RPMI8226 (cell line): ENCODE measurements at places on chromosomes 4 and X.

- DNase-seq, result no peak
These were observed 37.6 kb downstream of the WFS1 start for GRCh38 chr4:6307230-6307629.

- DNase-seq, result no peak
These were observed 29.2 kb downstream of the SMIM14 start for GRCh38 chr4:39609454-39609931.

DNA sequence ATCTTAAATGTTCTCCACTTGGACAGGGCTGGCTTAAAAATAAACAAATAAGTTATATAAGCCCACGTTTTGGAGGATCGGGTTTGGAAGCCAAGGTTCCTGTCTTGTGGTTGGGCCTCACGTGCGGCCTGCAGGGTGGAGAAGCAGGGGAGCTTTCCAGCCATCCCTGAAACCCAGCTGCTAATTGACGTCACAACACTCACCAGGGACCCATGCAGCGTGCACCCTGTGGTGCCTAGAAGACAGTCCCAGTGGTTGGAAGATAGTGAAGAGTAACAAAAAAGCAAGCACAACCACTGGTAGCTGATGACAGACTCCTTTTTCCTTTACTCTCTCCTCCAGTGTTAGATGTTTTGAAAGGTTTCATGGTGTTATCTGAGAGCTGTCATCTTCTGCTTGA is 142.0 kb upstream of the RBPJ start:
- no peak for DNase-seq

DNA sequence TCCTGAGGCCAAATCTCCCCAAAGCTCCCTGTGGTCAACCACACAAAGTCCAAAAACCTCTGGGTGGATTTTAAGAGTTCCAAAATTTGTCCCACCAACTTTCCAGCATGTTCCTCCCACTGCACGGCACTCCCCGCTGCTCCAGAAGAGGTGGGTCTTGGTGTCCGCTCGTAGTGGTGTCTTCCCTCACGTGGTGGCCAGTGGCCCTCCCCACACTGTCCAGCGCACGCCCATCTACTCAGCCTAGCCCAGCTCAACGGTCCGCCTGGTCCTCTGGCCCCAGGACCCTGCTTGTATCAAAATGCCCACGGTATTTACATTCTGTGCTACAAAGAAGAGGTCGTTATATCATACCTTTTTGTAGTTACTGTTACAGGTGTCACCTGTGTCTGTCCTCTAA is 83.5 kb downstream of the NSUN7 start:
- DNase-seq, result no peak

DNA sequence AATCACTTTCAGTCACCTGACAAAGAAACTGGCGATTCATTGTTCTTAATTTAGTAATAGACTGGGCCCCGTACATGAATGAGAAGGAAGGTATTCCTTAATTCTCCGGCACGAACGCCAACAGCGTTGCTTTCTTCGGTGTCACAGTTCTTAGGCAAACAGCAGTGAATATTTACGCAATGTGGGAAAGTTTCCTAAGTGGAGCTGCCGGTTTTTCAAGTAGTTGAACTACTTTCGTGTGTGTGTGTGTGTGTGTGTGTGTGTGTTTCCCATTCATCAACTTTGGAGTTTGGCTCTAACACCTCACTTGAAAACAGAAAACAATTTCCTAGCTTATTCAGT is 651 bp downstream of the NXT2 start:
- DNase-seq, result no peak

DNA sequence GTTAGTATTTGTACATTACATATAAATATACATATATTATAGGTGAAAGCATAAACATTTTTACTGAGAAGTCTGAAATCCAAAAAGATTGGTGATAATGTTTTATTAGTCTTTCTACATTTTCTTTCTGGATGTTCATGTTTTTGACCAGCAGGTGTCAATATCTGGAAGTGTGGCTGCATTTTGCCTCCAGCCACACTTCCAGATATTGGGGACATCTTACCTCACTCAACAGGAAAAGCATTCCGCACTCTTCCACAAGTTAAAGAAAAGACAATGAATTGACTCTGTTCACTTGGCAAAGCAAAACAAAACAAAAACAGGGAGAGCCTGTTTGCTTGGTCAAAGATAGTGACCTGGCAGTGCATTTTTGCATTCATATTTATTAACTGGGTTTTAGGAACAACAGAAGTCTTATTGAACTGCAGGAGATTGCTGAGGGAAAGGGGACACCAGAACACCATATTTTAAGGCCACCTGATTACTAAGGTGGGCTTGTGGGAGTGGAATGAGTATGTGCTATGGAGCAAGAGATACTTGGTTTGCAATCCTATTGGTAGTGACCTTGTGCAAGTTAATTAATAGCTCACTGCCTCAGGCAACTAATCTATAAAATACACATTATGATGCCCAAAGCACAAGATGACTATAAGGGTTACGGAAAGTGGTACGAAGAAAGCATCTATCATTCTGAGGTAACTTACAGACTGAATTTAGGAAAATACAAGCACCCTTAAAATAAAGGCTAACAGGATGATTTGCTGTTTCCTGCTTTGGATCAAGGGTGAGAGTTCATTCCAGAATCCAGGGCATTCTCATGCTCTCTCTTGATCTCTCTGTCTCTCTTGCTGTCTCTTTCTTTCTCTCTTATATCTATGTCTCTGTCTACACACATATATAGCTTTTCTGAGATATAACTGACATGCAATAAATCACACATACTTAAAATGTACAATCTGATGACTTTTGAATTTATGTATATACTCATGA is 389.9 kb upstream of the EMCN start:
- DNase-seq, result no peak

- no peak for DNase-seq
These were observed 15.3 kb downstream of the RNF4 start for GRCh38 chr4:2484185-2484584.

GRCh38 chr4:174522183-174523024 is at the start of gene HPGD:
Gene HPGD, minus strand, starts transcription at chr4:174522488. Its CDS starts 37 bp downstream, at chr4:174522451.
- no peak for DNase-seq

DNA sequence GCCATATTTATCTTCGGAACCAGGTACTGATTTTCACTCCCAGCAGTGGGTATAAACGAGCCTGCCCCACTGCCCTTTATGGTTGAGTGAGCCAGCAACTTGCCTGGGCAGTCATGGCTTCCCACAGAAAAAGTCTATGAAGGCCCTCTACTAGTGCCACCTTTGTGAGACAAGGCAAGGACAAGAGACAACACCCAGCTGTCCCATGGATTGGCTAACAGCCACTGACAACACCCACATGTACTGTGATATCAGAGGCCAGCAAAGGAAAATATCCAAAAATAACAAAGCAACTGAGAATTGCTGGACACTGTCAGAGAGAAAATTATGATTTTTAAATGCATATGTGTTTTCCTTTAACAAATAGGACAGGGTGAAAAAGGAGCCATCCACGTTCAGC is 248.4 kb upstream of the TTC29 start:
- DNase-seq, result no peak

DNA sequence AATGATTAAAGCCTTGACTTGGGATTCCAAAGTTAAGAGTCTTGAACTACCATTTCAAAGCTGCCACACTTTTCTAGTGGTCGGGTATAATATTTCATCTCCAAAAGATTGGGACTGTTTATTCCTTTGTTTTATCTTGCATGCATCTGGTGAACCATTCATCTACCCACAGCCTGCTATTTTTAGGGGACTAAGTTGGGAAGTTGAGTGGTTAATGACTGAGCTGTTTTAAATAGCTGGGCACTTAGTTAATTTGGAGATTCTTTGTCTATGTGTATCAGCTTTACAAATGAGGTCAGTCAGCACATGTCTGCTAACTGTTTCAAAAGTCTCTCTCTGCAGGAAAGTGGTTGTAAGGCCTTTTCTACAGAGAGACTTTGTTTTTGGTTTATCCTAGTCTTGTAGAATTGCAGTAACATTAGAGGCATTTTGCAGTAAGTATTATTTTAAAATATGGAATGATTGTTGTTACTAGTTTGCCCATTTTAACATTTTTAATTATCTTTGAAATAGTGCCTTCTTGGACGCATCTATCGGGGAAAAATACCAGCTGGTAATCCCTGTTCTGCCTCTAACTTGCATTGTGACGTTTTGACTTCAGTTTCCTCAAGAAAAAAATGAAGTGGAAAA is 8.2 kb downstream of the BMP2K start:
- no peak for DNase-seq

- DNase-seq, result no peak
These were observed 153.6 kb downstream of the RASL11B start for GRCh38 chr4:53015681-53016080.

- DNase-seq, result no peak
These were observed 42.1 kb downstream of the WDFY3 start for GRCh38 chr4:84924434-84924833.

DNA sequence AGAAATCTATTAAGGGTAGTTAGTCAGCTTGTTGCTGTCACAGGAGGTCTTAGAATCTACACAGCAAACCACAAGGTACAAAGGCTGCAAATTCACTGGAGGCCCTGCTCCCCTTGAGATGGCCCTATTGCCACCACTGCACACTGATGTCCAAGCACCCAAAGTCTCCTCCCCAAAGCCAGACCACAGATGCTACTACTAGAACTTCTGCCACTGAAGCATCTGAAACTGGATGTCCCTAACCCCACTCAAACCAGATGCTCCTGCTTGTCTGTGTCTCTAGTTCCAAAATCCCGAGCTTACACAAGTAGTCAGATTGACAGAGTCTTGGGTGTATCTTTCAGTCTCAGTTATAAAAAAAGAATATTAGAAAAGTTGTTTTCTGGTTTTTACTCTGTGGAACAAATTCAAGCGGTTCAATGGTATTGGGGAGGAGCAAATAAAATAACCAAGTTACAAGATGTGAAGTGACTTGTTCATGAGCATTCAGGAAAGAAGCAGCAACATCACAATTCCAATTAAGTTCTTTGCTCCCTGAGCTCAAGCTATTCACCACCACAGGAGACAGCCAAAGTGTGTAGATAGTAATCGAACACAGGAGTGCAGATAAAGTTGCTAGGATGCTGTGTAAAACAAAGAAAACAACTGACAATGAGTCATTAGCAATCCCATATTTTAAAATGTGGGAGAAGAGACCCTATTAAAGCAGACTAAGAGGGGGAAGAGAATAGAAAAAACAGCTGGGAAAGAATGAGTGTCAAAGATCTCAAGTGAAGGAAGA is 352.3 kb downstream of the PDGFC start:
- DNase-seq, result no peak
